AG08395 (cell line): ENCODE measurements at places on chromosomes 12 and 14.

GRCh38 chr12:61563665-61564450 lies 696.3 kb upstream of the USP15 start:
- DNase-seq = no peak

DNA sequence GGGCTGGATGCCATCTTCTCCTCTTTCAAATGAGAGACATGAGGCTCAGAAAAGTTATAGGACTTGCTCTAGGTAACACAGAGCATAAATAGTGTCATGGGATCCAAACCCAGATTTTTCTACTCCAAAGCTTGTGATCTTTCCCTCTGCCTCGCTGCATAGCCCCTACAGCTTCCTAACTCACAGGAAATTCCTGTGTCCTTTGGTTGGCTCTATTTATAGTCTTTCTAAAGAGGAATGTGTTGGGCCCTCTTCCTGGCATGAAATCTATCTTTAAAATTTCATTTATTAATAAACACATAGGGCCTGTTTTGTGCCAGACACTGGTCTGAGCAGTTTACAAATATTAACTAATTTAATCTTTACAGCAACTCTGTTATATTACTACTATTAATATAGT lies 9.8 kb upstream of the KCNA5 start:
- peak; percentile 14 for DNase-seq

- DNase-seq = no peak
Measured at GRCh38 chr14:92366237-92366636, 43.3 kb downstream of the SLC24A4 start.

GRCh38 chr12:66059666-66060065 lies 70.9 kb downstream of the LLPH start:
- DNase-seq = no peak
